ENCODE measurements at places on chromosomes 7 and 10.

- DNase-seq: no peak
These were observed 38.1 kb downstream of the FBXW4 start for GRCh38 chr10:101656890-101657289.

DNA sequence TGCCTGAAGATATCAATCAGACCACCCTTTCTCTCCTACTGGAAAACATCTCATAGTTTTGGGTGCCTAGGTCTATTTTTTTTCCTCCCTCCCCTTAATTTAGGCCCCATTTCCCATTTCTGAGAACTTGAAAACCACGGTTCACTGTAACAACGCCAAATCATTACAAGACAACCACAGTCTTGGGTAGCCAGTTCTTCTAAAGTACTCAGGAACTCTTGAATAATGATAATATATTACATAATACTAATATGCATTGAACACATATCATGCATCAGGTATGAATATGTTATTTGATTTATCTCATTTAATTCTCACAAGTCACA, 185.1 kb upstream of the ADO start:
- no peak for DNase-seq

- no peak for DNase-seq
These were observed 47.0 kb downstream of the KCNMA1 start for GRCh38 chr10:77590344-77591237.

DNA sequence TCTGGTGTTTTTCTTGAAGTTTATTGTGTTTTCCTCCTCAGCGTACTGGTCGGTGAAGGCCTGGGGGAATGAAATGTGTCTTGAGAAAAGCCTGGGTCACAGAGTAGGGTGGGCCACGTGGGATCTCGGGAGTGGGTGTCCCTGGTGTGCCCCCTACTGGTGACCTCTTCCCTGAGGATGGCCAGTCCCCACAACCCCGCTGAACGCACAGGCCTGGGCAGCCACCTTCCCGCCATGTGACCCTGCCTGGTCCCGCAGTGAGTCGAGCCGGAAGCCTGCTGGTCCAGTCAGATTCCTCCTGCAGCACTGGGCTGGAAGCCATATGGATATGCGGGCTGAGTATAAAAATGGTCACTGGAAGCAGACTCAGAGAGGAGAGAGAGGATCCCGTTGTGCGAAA, 52.9 kb upstream of the GNA12 start:
- DNase-seq: no peak

GRCh38 chr7:131027287-131027773, 293.3 kb upstream of the KLF14 start:
- DNase-seq: no peak

Data from right kidney (tissue), 9 donors.